ENCODE measurements at places on chromosomes 4 and X.

DNA sequence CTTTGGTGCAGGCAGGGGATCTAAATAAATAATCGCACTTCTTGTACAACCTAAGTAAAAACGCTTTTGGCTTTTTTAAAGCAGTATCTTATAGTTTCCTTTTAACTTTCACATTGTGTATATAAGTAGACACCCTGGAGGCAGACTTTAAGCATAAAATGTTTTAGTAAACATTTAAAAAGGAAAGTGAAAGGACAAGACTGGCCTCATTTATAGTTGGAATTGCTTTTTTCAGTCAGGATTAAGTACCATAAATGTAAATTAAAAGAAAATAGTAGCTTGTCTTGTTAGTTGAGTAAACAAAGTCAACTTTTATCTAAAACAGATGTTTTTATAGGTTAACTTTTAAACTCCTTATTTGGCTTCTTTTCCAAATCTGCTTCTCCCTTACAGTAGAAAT, 39.7 kb downstream of the PTPN13 start:
- no peak for DNase-seq

GRCh38 chrX:39195156-39195555, 393.9 kb downstream of the MID1IP1 start:
- no peak for DNase-seq

DNA sequence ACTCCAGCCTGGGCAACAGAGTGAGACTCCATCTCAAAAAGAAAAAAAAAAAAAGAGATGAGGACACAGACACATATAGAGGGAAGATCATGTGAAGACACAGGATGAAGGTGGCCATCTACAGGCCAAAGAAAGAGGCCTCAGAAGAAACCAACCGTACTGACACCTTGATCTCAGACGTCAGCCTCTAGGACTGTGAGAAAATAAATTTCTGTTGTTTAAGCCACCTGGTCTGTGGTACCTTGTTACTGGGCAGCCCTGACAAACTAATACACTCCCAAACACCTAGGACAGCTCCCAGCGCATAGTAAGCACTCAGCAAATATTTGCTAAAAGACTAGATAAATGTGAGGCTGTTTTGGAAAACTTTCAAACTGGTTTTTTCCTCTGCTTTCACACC, 59.2 kb upstream of the SMIM10 start:
- no peak for DNase-seq

DNA sequence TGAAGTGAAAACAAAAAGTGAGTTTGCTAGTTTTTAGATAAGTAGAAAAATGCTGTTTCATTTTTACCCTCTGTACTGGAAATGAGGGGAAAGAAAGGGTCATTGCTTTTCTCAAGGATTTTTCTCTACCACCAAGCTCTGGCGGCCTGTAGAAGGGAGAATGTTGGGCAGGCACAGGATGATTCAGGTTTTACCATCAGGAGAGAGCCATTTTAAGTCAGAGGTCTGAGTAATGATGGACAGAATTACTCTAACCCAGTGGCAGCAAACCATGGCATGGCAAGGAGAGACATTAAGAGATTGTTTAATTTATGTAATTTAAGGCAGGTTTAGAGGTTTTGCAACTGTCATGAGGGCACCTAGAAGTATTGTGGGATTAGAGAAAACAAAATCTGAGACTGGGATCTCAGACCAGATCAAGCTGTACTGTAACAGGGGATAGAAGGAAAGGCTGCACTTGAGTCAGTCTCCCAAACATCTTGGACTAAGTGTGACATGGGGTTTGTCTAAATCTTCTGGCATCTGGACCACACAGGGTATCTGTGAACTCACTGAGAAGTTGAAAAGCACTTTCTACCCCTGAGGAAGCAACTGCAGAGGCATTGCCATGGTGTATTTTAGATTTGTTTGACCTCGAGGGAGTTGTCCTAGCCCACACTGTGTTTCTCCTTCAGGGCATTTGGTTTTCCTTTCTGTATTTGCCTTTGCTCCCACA, 81.6 kb downstream of the BANK1 start:
- no peak for DNase-seq

GRCh38 chrX:134324359-134324758, 87.4 kb downstream of the CCDC160 start:
- no peak for DNase-seq

Measured in activated T-cell treated with anti-CD3 and anti-CD28 coated beads, Interleukin-2, amount 50 U/mL, for 24 hours (primary cell).